HCT116 (cell line): ENCODE measurements at places on chromosomes 3 and 15.

DNA sequence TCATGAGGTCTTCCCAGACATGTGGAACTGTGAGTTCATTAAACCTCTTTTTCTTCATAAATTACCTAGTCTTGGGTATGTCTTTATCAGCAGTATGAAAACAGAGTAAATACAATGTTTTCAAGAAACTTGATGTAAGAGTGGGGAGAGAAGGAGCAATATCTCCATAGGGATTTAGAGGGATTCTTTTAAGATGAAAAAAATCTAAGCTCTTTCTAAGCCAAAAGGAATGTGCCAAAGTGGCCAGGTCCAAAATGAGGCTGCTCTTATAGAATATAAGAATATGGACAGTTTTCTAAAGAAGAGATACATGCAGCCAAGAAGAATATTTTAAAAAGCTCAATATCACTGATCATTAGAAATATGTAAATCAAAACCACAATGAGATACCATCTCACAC lies 23.9 kb upstream of the RYK start:
- no peak for DNase-seq

GRCh38 chr15:66067687-66068086 lies 185.9 kb downstream of the MEGF11 start:
- no peak for DNase-seq

DNA sequence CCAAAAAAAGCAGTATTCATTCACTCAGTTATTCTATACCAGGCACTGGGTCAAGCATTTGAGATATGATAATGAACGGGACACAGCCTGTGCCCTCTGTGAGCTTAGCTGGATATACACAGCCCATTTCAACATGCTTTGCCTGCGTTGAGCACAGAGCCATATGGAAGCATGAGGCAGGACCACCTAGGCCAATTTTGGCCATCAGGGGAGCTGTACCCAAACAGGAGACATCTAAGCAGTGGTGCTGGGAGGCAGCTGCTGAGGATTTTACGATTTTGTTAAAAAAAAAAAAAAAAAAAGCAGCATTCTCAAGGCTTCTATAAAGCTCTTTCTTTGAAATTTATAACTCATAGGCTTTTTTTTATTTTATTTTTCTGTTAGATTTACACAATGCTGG lies 87.2 kb upstream of the SLC2A2 start:
- no peak for DNase-seq

- DNase-seq = no peak
These were observed 6.6 kb downstream of the PARL start for GRCh38 chr3:183878071-183878470.

GRCh38 chr3:154023148-154023547 lies 98.0 kb upstream of the ARHGEF26 start:
- DNase-seq = no peak

GRCh38 chr3:34508732-34509131 lies 710.3 kb downstream of the PDCD6IP start:
- no peak for DNase-seq
